Renal cortex interstitium (tissue), 15 donors: ENCODE measurements at places on chromosomes 4 and X. TPM values are rescaled to one million over a fixed set of nuclear protein-coding genes. Genes with fewer than 3 reads are reported as not detected.

Gene APELA
- 11.7 TPM for polyA plus RNA-seq

Gene DMP1
- 0.14 TPM for polyA plus RNA-seq

Gene P2RY4
- 0.12 TPM for polyA plus RNA-seq

Gene PLS3
- polyA plus RNA-seq, result 239 TPM

Gene AMBN
- 1.7 TPM for polyA plus RNA-seq

Gene GLRB
- polyA plus RNA-seq, result 13.0 TPM

Gene CITED1
- polyA plus RNA-seq, result 10.2 TPM

Gene TMEM47
- polyA plus RNA-seq, result 32.8 TPM

Gene IL21
- polyA plus RNA-seq, result not detected

Gene CTAG1B
- not detected for polyA plus RNA-seq

Gene PDE6B
- 51.1 TPM for polyA plus RNA-seq

GRCh38 chr4:163542275-163542674, 47.8 kb downstream of the TMA16 start:
- no peak for DNase-seq

GRCh38 chr4:113411496-113411938, 350.0 kb downstream of the CAMK2D start:
- DNase-seq, result no peak

GRCh38 chr4:25524663-25525062, 131.0 kb upstream of the SLC34A2 start:
- no peak for DNase-seq

DNA sequence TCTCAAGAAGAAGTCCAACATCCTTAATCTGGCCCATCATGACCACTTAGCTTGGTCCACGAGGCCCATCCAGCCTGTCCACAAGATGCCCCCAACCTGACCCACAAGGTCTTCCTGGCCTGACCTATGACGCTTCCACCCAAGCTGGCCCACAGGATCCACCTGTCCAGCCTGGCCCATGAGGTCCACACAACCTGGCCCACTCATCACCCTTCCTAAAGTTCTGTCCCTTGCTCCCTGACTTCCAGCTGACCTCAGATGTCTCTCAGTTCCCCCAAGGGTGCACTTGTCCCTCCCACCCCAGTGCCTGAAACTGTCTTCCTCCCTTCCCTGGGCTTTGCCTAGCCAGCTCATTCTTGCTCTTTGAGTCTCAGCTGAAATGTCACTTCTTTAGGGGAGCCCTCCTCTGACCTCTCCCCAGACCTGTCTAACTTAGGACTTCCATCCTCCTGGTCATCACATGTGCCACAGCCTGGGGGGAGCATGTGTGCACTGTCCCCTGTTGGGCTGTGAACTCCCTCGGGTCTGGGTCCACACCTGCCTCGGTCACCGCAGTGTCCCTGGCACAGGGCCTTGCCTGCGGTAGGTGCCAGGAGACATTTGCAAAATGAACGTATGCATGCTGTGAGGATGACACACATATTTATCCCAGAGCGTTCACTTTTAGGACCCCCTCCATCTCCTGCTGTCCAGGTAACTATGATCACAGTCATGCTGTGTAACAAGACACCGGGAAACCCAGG, 61.7 kb downstream of the EVC start:
- DNase-seq, result no peak

GRCh38 chr4:162797108-162797507, 369.6 kb downstream of the NAF1 start:
- DNase-seq, result no peak

DNA sequence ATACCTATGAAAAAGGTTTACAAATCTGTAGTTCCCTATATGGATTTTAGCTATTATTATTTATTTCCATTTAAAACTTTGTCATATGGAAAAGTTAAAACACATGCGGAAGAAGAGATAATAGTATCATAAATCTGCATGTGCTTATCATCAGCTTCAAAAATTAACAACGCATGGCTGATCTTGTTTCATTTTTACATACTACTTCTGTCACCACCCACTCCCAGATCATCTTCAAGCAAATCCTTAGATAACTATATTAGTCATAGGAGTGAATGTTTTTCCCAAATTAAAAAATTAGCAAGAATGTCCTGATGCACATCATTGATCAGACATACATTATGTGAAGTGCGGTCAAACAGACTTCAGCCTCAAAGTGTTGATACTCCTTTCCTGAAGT, 24.6 kb upstream of the MOB1B start:
- no peak for DNase-seq

GRCh38 chrX:135480076-135480475, 40.4 kb upstream of the INTS6L start:
- DNase-seq, result no peak

DNA sequence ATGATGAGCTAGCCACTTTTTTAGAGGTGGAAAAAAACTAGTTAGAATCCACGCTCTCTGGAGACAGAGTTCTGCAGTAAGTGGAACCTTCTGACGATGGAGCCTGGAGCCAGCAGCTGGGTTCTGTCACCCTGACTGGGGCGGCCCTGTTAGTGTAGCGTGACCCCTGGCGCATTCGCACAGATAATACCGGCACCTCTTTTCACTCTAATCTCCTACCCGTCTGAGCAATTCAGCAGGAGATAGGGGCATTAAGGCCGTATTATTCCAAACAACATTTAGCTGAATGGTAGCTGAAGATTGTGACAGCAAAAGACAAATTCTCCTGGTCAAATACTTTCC, 292.6 kb downstream of the FBXO8 start:
- DNase-seq, result peak; percentile 29

- DNase-seq, result no peak
These were observed 11.0 kb upstream of the DUSP9 start for GRCh38 chrX:153635788-153636668.

DNA sequence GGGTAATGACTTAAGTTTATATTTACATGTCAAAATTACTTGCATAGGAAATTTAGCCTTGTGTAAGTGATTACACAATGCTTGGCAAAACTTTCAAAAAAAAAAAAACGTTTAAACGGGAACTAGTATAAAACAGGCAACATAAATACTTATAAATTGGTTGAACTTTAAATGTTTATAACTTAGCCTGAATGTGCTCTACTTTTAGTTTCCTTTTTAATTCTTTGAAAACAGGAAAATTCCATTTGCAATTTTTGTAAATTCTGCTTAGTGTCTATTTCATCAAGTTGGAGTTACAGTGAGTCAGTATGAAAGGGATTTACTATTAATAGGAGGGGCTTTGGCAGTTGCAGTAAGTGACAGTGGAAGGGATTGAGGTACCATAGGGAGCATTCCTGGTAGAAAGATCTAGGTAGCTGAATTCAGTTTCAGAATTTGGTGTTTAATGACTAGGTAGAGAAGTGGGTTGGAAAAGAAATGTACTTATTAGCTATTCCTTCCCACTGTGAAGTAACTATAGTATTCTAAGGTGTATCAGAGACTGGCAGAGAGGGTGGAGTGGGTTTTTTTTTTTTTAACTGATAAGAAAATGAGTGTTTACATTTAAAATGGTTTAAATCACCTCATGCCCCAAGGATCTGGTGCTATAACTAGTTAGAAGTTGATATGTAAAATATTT, 2.8 kb downstream of the STAG2 start:
- no peak for DNase-seq

DNA sequence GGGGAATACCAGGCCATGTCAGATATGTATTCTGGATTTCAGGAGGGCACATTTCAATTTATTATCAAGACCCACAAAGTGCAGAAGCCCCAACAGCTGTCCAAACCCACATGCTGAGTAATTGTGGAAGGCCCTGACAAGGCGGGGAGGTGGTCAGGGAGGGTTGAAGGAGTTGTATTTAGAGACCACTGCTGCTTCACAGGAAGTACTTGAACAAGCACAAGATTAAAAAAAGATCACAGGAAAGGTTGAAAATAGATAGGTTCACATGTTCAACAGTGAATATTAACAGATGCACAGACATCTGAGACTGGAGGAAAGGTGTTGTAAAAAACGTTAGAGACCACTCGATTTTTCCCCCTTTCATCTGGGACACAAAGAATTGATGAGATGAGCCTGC, 17.9 kb downstream of the ATP8A1 start:
- no peak for DNase-seq

GRCh38 chr4:152044331-152045036, 283.7 kb upstream of the GATB start:
- DNase-seq, result peak; percentile 34

DNA sequence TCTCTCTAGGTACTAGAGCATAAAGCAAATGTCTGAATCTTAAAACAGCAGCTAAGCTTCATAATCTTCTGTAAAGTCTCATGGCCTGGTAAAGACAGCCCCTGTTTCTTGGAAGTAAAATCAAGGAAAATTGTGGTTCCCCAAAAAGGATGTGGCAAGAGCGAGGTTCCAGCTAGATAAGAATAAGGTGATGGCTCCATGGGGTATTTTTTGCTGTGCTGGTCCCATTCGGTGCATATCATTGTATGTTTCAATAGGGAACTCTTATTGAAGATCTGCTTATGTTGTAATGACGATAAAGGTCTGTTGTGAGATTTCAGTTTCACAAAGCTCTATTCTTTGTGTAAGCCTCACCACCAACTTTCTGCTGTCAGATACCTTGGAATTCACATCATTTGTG, 316.9 kb upstream of the NOCT start:
- no peak for DNase-seq

DNA sequence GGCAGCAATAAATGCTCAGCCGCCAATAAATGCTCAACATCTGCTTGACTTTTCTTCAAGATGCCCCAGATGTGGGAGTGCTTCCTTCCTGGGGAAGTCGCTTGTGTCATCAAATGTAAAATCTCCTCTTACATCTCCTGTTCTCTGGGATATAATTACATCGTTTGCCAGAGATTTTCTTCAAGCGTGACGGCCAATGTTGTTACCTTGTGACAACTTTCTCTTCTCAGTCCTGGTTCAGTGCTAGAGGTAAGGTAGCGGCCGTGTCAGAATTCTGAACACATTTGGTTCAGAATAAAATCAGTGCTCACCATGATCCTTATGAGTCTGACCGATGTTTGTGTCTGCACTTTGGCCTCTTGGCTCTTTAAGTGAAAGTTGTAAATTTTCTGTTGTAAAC, 102.5 kb downstream of the ASMT start:
- peak; percentile 26 for DNase-seq

- DNase-seq, result no peak
These were observed 57.6 kb downstream of the TBCK start for GRCh38 chr4:106258145-106259045.

DNA sequence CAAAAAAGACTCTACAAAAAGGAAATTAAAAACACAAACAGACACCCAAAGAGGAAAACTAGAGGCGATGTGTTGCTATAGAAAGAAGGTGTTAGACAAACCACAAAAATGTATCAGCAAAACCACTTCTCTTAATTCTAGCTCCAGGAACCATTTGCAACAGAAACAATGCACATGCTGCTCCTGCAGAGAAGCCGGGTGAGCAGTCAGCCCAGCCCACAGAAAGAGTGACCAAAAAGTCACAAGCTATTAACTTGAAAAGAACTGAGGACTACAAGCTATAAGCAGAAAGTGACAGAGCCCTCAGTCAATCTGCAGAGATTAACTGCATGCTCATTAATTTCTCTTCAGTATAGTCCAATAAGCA, 96.2 kb upstream of the KLHL13 start:
- no peak for DNase-seq

- no peak for DNase-seq
These were observed 183.2 kb upstream of the MAGEE2 start for GRCh38 chrX:75968293-75968692.

DNA sequence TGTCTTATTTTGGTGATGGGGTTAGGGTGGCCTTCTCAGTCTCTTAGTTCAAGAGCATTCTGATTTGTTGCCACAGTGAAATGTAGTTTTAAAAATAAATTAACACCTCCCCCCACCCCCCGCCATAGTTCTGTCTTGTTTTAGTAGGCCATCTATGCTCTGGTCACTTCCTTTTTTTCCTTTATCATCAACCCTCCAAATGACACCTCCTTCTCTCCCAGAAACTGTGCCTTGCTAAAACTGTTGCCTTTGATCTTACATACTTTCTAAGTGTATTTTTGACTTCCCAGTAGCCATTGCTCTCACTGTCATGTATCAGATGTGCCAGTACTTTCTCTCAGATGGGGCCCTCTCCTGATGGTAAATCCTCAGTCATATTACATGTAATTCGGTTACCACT, 14.5 kb upstream of the NDUFC1 start:
- no peak for DNase-seq

DNA sequence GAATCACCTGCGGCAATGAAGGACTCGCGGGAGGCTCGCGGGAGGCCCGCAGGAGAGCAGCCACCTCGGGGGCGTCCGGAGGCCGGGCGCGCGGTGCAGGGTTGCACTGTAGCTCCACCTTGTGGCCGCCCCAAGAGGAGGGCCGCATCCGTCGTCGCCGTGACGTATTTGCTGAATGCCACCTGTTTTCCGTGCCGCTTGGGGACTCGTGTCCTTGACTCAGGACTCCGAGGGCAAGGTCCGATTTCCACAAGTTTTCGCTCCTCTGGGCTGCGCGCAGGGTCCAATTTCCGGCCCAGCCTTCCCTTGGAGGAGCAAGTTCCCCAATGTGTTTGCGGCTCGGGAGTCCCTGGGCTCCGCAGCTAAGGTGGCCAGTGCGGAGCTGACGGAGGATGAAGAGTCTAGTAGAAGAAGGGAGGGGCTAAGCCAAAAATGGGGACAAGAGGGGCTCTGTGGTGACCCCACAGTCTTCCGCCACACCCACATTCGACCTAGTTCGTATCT, 10.7 kb upstream of the DLG3 start:
- DNase-seq, result peak; percentile 52

- DNase-seq, result peak; percentile 88
These were observed at the start of gene CCDC110 for GRCh38 chr4:185471235-185472102. CCDC110 (minus strand) TSS chr4:185471733; CDS start chr4:185471683, 50 bp downstream.

GRCh38 chr4:2598511-2599303, 62.3 kb downstream of the FAM193A start:
- no peak for DNase-seq

DNA sequence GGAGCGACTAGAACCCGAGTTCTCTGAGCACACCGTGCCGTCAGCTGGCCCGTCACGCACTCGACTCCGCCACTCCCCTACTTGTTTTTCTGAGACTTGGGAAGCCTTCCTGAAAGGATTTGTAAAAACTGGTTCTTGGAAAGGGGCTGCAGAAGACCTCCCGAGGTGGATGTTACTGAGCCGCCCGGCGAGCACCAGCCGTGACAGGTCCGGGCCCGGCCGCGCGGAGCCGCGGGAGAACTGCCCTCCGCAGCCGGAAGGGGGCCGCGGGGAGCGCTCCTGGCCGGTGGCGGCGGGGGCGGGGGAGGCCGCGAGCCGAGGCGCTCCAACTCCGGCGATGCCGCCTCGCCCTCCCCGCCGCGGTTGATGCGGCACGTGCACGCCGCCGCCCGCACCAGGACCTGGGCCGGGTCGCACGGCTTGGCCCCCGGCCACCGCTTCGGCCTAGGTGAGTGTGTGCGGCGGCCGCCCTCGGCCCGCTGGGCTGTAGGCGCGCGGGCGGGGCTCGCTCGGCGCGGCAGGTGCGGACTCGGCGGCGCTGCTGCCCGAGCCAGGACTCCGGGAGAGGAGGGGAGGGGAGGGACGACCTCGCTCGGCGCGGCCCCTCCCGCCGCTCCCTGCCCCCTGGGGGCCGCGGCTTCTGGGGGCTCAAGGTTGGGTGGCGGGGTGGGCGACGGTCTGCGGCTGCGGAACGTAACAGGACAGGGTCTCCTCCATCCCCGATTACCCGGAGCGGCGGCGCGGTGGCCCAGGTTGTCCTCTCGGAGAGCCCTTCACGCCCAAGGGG, 1.7 kb downstream of the SPRY1 start:
- DNase-seq, result no peak

- DNase-seq, result no peak
These were observed 43.7 kb downstream of the IL21 start for GRCh38 chr4:122577189-122577553.
